Mucosa of descending colon (tissue), 3 donors: ENCODE measurements at places on chromosomes 5 and 9. TPM values are rescaled to one million over a fixed set of nuclear protein-coding genes. Genes with fewer than 3 reads are reported as not detected.

CTXN3 gene
- total RNA-seq = not detected

DNA sequence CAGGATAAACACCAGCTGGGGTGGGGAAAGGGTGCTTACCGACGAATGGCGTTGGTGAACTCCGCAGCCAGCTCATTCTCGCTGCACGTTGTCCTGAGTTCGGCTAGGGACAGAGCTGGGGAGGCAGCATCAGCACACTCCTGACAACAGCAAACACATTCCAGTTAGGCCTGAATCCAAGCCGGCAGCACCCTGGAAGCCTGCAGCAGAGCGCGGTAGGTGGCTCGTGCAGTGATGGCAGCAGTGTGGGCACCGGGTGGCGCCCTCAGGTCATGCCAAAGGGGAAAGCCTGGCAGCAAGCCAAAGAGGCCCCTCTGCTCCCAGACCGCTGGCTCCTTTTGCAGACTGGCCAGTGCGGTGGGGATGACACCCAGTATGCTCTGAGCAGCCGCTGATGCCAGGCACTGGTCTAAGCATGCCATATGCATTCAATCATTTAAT, 66.9 kb downstream of the DCP2 start:
- DNase-seq = no peak

GRCh38 chr9:95502248-95502647, 14.5 kb downstream of the PTCH1 start:
- no peak for DNase-seq

DNA sequence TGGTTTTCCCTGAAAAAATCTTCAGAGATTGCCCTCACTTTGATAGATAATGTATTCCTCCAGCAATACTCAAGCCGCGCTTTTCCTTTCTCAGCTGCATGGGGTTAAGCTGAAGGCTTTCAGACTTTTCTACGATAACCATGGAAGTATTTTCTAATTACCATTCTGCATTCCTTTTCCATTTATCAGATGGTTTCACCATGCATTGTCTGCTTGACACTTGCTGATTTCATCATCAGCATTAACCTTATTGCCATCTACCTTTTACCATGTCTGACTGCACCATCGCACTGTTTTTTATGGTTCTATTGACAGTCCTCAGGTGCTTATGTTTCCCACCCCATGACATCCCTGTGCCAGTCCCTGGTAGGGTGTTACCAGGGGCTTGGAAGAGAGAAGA, 91.6 kb downstream of the DMAC1 start:
- DNase-seq = no peak

SLC22A4 gene
- 2.7 TPM for total RNA-seq

GRCh38 chr9:85914108-85914507, 26.8 kb upstream of the NAA35 start:
- DNase-seq = no peak

GLRA1 gene
- total RNA-seq = not detected

GRCh38 chr5:168669156-168669555, 90.0 kb upstream of the PANK3 start:
- DNase-seq = no peak

CER1 gene
- not detected for total RNA-seq
